ENCODE measurements at places on chromosomes 12 and 14.

- no peak for DNase-seq
Measured at GRCh38 chr12:50747817-50748216, 16.1 kb upstream of the ATF1 start.

GRCh38 chr14:49589387-49589786 lies 3.2 kb upstream of the RPS29 start:
- no peak for DNase-seq

DNA sequence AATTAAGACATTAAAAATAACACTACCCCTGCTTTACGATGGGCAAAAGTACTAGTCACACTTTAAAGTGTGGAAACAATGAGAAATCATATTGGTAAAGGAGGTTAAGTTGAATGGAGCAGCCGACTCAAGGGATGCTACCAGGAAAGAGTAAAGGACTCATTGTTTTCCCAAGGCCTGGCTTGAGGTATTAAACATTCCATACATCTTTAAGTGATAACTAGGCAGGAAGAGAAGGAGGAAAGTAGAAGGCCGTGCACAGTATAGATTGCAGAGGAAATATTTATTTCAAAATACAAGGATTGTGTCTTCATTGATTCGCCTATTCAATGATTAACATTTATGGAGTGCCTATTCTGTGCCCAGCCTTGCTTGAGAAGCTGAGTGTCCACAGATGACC lies 20.6 kb upstream of the YARS2 start:
- DNase-seq = no peak

DNA sequence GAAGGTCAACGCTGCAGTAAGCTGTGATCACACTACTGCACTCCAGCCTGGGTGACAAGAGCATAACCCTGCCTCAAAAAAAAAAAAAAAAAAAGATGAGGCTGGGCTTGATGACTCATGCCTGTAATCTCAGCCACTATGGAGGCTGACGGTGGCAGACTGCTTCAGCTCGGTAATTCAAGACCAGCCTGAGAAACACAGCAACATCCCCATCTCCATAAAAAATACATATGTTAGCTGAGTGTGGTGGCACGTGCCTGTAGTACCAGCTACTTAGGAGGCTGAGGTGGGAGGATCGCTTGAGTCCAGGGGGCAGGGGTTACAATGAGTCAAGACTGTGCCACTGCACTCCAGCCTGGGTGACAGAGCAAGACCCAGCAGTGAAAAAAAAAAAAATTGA lies 50.4 kb downstream of the GXYLT1 start:
- no peak for DNase-seq

GRCh38 chr12:15270591-15270990 lies 49.4 kb upstream of the RERG start:
- no peak for DNase-seq

DNA sequence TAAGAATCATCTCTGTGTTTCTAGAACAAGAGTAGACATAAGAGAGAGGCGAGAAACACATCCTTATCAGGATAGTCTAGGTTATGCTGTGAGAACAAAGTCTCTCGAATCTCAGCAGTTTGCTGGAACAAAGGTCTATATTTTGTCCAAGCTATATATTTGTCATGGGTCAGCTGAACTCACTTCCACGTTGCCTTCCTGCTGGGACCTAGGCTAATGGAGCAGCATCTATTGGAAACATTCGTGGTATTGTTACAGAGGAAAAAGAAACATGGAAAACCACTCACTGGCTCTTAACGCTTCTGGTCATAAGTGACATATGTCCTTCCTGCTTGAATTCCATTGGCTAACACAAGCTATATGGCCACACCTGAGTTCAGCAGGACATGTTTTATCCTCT lies 112.6 kb upstream of the DYRK2 start:
- no peak for DNase-seq

DNA sequence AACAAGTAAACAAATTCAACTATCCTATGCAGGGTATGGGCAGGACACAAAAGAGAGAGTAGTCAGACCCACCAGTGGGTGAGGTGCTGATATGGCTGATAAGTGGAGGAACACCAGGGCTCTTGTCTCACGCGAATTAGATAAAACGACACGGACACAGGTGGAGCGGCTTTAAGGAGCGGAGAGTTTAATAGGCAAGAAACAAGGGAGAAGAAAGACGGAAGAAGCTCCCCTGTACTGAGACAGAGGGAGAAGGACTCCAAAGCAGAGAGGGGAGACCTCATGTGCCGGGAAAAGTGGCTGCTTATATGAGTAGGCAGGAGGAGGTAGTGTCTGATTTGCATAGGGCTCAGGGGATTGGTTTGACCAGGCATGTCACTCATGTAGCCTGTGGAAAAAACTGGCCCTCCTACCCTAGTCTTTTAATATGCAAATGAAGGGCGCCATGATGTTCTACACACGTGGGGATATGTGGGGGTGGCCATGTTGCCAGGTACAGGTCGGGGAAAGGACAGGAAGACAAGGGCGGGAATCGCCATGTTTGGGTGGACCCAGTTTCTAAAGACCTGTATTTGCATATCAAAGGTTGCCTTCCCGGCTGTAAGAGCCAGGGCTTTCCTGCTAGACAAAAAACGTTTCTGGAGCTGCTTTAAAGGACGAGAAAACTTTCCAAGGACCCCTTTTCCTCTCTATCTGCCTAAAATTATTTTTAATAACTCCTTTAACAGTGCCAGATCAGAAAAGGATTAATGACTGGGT lies 28.8 kb downstream of the RPGRIP1 start:
- DNase-seq = peak; percentile 80

- DNase-seq = no peak
Measured at GRCh38 chr14:49549881-49550280, 36.3 kb downstream of the RPS29 start.

DNA sequence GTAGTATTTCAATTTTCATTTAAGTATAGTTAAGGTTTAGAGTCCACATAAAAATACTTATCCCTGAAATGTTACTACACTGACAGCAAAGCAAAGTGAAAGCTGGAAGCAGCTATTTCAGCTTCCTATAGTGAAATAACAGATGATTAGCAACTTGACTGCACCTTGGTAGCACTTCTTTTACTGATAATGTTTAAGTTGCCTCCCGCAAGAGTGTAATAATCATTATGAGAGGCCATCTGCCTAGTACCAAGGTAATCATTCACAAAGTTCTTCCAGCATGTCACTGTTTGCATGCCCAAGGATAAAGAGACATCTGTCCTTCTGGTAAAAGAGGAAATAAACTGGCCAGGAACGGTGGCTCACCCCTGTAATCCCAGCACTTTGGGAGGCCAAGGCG lies 69.8 kb downstream of the LIN7A start:
- no peak for DNase-seq

- DNase-seq = no peak
Measured at GRCh38 chr14:55451398-55451797, 11.0 kb upstream of the TBPL2 start.

- DNase-seq = no peak
Measured at GRCh38 chr12:92457458-92458180, 245.2 kb upstream of the PLEKHG7 start.

- DNase-seq = no peak
Measured at GRCh38 chr12:78418919-78419318, 445.7 kb upstream of the SYT1 start.

DNA sequence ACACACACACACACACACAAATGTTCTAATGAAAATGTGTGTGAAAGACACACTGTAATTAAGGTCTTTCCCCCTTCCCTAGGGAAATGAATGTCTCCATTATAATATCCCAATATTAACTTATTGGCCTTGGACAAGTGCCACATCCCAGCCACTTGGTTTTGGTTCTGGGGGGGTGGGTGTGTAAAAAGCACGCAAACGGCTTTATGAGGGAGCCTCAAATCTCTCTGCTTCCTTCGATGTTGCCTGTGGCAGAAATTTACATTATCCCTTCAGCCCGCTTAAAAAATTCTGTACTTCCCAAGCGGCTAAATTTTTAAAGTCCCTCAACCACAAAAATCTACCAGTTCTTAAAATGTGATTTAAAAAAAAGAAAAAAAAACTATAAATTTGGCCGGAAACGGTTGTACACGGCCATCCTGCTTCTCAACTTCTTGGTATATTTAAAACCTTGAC lies 432 bp downstream of the C14orf93 start:
- DNase-seq = no peak

- DNase-seq = no peak
Measured at GRCh38 chr12:26185532-26186320, 9.6 kb upstream of the SSPN start.

DNA sequence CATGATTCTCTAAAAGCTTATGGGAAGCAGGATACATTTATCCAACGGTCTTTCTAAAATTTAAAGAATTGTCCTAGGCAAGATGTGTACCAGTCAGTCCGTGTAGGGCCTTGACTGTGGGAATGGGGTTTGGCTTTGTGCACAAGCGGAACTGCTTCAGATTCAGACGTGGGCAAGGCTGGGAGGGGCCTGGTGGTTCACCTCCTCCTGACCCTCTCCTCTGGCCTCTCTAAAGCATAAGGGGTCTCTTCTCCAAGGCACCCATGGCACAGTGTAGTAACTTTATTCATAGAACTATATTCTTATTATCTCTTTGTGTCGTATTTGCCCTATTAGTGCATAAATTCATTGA lies 121.2 kb upstream of the PTPRB start:
- no peak for DNase-seq

- DNase-seq = no peak
Measured at GRCh38 chr14:68373847-68374444, 418.9 kb downstream of the ZFP36L1 start.

DNA sequence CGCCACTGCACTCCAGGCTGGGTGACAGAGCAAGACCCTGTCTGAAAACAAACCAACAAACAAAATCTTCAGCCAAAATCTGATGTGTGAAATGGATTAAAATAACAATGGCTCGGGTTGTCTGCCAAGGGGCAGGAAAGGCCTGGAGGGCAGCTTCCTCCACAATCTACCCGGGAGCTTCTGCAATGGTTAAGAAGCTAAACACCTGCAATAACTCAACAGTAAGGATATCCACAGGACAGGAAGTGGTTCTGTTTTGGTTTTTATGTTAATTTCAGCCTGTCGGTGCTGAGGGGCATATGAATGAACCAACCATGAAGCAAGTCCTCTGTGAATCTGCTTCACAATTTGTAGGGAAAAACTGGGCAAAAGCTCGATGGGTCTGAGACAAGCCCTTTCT lies 34.4 kb downstream of the RAD52 start:
- DNase-seq = no peak

GRCh38 chr14:106308839-106309389 lies 782.5 kb downstream of the TMEM121 start:
- DNase-seq = no peak

DNA sequence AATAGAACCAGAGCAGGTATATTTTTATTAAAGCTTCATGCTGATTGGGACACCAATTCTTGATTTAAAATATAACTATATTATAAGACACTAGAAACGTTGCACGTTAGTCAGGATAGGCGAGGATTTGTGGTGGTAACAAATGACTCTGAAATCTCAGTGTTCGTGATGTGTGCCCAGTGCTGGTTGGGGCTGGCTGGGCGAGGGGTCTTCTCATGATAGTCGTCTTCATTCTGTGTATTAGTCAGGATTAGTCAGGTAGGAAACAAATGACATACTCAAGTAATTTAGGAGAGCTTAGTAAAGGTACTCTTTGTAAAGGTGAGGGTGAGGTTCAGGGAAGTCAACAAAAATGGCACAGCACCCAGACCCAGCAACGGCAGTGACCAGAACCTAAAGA lies 73.9 kb upstream of the HIF1A start:
- no peak for DNase-seq

DNA sequence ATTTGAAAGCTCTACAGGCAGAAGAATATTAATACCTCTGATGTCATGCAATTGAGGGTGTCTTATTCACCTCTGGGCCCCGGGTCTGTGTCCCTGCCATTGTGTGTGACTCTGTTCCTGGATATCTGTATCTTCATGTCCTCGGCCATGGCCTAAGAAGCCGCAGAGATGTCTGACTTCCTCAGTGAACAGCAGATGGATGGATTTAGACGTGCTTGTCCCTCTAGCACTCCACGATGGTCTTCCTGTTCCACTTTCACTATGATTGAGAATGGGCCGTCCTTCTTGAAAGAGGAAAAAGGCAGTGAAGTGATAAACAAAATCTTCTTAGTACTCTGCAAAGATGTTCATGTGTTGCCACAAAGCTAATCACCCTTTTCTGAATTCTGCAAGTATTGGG lies 217.4 kb downstream of the SLC41A2 start:
- DNase-seq = no peak

- DNase-seq = no peak
Measured at GRCh38 chr12:94570161-94570560, 80.2 kb downstream of the TMCC3 start.
